Activated B cell treated with CpG ODN at 0.5 μM for 24 hours (primary cell): ENCODE measurements at places on chromosomes 7 and 10.

DNA sequence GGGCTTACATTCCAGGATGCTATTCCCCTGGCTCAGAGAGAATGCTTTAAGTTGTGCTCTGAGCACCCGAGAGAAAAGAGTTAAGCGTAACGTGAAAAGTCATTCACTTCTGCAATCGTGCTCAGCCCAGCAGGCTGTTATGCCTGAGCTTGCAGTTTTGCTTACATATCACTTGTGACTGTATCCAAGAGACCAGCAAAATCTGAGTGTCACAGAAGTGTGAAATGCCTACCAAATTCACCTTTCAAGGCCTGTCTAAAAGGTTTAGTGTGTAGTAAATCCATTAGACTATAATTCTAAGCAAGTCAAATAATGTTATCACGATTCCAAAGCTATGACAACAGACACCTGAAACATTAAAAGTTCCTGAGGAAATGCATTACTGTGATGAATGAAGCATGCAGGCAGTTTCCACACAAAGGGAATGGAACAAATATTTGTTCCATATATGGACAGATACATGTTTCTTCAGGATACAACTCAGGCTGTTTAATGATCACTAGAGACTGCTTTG lies 20.1 kb downstream of the ITGB1 start:
- no peak for DNase-seq

DNA sequence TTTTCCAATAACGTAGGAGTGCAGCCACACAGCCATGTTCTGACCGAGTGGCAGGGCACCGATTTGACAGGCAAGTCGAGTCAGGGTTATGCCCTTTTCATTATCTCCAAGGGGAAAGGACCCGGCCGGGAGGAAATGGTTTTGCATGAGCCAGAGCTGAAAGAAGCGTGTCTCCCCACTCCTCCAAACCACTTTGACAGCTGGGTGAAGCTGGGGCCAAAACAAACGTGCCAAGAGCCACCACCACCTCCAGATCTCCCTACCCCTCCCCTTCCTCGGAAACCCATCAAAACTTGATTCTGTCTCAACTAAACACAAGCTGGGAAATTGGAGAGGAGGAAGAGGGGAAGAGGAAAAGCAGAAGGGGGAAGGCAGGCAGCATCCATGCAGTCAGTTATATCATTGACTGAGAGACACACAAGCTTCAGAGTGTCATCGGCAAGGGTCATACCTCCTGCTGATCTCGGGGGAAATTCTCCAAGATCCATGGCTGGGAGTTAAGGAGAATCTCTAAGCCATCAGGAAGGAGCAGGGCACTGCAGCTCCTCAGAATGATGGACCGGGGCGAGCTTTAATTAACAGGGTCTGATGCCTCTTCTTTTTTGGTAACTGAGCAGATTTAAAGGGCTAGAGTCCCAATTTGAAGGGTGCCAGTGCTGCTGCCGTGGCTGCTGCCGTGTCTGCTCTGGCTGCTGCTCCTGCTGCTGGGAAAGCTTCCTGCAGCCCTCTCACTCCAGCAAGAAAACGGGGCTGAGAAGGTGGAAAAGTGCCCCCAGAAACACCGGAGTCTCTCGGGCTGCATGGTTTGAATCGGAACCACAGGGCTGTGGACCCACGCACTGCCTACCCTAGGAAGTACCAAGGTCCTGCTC lies 34.7 kb upstream of the CALN1 start:
- DNase-seq = no peak

DNA sequence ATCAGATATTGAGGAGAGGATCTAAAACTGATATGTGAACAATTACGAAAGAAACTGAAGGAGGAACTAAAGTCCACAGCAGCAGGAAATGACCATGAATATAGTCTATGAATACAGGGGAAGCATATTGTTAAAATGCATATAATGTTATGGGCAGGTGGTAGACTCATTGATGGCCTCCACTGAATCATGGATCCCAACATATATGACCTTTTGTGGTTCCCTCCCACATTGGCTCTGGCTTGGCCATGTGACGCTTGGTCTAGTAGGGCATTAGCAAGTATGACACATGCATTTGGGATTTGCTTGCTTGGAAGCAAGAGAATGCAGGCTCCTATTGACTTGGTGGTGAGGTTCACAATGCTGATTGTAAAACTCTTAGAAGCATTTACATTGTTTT lies 55.2 kb upstream of the RAB18 start:
- no peak for DNase-seq

DNA sequence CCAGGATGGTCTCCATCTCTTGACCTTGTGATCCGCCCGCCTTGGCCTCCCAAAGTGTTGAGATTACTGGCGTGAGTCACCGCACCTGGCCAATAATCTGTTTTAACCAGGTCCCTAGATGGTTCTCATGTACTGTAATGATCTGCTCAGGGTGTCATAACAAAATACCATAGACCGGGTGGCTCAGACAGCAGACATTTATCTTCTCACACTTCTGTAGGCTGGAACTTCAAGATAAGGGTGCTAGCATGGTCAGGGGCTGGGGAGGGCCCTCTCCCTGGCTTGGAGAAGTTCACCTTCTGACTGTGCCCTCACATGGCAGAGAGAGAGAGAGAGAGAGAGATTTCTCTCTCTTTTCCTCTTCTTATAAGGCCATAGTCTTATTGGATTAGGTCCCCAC lies 279.4 kb upstream of the LYZL1 start:
- no peak for DNase-seq

- no peak for DNase-seq
Observed at GRCh38 chr10:43892062-43892770, 243.5 kb upstream of the ZNF32 start.

DNA sequence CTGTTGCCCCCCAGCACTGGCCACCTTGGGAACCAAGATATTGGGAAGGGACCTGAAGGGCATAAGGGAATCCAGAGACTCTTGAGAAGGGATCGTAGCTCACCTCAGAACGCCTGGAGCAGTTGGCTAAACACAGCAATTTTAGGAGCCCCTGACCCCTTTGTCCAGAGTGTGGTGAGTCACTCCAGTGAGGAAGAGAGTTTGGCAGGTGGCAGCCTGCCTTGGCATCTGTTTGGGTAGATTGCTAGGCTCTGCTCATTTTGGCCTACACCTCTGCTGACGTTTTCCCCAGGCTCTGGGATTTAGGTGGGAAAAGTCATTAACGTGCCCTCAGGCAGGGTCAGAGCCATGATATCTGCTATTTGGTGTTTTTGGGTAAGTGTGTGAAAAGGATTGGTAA lies 100.6 kb downstream of the GRB10 start:
- DNase-seq = no peak

DNA sequence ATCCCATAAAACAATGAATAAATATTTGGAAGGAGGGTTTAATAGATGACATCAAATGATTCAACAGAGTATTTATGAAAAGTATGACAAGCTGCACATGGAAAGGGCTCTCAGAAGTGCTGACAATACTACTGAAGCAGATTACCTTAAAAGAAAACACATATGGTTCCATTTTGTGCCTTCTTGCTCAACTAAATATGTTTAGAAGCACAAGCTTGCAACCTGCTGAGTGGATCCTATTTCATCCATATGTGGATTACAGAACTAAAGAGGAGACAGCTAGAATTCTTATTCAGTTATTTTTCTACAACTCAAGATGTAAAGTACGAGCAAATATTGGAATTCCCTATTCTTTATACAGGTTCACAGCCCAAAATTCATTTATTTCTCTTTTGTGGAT lies 340.6 kb downstream of the TFEC start:
- DNase-seq = no peak

DNA sequence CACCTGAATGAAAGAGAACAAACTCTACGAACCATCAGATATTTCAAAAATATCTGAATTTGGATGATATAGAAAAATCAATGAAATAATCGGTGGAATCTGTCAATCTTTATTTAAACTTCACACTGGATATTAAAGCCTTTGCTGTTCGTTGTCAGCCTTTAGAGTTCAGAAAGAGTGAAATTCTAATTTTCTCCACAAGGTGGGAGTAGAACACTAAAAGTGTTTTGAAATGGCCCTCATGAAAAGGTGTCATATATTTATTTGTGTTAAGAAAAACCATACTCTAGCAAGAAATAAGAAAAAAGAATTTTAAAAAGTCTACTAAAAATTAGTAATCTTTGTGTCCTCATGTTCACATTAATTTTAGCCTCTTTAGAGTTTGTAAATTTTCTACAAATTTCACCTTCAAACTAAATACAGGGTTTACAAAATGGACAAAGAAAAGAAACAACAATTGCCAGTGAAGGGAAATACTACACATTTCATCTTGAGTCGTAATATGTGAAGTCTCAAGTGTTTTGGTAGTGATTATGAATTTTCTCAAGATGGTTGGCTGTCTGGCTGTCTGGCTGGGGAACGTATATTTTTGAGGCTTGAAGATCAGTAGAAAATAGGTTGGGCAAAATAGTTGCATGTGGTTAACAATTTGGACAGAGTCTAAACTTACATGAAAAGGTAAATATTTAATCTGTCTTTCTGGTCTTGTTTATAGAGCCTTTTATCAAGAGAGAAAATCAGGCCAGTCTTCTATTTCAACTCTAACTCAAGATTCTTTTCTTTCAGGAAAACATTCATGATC lies 43.7 kb downstream of the DNAJB9 start:
- no peak for DNase-seq

GRCh38 chr10:26755443-26755903 lies 58.0 kb downstream of the PDSS1 start:
- no peak for DNase-seq

- no peak for DNase-seq
Observed at GRCh38 chr10:44853796-44854195, 57.3 kb upstream of the TMEM72 start.

DNA sequence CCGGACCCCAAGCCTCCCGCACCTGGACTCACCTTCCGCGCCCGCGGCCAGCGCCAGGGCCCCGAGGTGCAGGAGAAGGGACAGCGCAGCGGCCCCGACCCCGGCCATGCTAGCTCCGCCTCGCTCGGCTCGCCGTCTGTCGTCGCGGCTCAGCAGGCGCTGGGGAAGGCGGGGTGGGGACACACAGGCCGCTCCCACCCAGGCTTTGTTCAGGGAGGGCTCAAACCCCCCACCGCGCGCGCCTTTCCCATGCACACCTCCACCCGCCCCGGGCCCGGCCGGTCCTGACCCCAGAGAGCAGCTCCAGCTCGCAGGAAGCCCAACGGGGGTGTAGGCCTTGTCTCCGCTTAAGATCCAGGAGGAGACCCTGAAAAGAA lies at the start of gene KCP:
Gene KCP, minus strand, starts transcription at position 141 of the 377 bp plus-strand sequence. Its CDS starts 33 bp downstream, at position 108.
- no peak for DNase-seq

DNA sequence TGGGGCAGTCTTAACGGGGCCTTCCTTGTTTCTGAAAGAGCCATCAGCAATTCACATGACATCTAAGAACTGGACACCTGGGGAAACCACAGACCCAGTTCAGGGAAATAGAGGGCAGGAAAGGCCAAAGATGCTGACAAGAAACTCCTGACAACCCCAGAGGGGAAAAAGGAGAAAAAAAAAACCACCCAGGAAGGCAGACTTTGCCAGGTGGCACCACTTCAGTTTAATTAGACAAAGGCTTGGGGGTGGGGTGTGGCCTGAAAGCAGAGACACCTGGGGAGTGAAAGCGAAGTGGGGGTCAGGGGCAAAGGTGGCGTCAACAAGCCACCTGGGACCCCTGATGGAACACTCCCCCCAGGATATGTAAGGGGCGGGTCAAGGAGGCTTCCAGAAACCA lies 53.6 kb downstream of the RAB11FIP2 start:
- DNase-seq = no peak

GRCh38 chr7:22972207-22972606 lies 41.7 kb downstream of the HYCC1 start:
- no peak for DNase-seq

GRCh38 chr7:132738254-132738653 lies 162.0 kb upstream of the PLXNA4 start:
- DNase-seq = no peak

- peak; percentile 44 for DNase-seq
Observed at GRCh38 chr7:121328508-121329190, at the start of gene WNT16. Gene WNT16, plus strand, starts transcription at chr7:121329000. Its CDS starts 293 bp downstream, at chr7:121329293.

- DNase-seq = no peak
Observed at GRCh38 chr10:18606051-18606695, 45.2 kb downstream of the NSUN6 start.

DNA sequence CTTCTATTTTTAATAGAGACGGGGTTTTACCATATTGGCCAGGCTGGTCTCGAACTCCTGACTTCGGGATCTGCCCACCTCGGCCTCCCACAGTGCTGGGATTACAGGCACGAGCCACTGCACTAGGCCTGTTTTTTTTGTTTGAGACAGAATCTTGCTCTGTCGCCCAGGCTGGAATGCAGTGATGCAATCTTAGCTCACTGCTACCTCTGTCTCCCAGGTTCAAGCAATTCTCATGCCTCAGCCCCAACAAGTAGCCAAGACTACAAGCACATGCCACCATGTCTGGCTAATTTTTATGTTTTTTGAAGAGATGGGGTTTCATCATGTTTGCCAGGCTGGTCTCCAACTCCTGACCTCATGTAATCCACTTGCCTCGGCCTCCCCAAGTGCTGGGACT lies 73.7 kb downstream of the TYW1B start:
- no peak for DNase-seq

DNA sequence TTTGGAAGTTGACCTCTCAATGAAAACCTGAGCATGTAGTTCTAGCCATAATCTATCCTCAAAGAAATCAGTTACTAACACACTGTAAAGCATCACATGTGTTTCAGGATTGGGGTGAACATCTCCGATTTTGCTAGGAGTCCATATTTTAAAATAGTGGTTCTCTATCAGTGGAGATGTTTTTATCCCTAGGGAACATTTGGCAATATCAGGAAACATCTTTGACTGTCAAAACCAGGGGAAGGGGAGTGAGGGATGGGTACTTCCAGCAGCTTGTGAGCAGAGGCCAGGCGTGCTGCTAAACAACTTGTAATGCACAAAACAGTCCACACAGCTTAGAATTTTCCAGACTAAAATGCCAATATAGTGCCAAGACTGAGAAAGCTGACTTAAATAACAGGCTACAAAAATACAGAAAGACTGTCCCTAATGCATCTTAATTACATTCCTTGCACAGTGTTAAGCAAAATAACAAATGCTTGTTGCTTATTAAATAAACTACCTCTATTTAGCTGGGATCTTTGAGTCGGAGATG lies 120.9 kb downstream of the CRPPA start:
- DNase-seq = no peak

- no peak for DNase-seq
Observed at GRCh38 chr10:127216274-127216673, 19.9 kb upstream of the INSYN2A start.

GRCh38 chr7:132777414-132777813 lies 201.1 kb upstream of the PLXNA4 start:
- DNase-seq = no peak

- no peak for DNase-seq
Observed at GRCh38 chr10:90432866-90433265, 425.0 kb downstream of the HTR7 start.
